ENCODE measurements at places on chromosomes 13 and 19. TPM values are rescaled to one million over a fixed set of nuclear protein-coding genes. Genes with fewer than 3 reads are reported as not detected.

ZNF132 gene
- total RNA-seq = 3.7 TPM

- no peaks in the 10 kb centered on the region for H3K36me3 ChIP-seq
- DNase-seq = no peak
- H3K4me1 ChIP-seq = no peaks in the 10 kb centered on the region
- no peak overlapping the region for H3K4me3 ChIP-seq
- H3K27ac ChIP-seq = no peak overlapping the region
- H3K27me3 ChIP-seq = no peaks in the 10 kb centered on the region
Measured at GRCh38 chr13:24127116-24127631, 33.3 kb upstream of the SPATA13 start.

SCN1B gene
- 8.3 TPM for total RNA-seq

PSG6 gene
- total RNA-seq = not detected

GRCh38 chr19:27774827-27775226 lies 1438.1 kb downstream of the UQCRFS1 start:
- H3K27me3 ChIP-seq = no peaks in the 10 kb centered on the region
- H3K4me1 ChIP-seq = no peaks in the 10 kb centered on the region
- no peak for DNase-seq

KIR2DL3 gene
- not detected for total RNA-seq

DNA sequence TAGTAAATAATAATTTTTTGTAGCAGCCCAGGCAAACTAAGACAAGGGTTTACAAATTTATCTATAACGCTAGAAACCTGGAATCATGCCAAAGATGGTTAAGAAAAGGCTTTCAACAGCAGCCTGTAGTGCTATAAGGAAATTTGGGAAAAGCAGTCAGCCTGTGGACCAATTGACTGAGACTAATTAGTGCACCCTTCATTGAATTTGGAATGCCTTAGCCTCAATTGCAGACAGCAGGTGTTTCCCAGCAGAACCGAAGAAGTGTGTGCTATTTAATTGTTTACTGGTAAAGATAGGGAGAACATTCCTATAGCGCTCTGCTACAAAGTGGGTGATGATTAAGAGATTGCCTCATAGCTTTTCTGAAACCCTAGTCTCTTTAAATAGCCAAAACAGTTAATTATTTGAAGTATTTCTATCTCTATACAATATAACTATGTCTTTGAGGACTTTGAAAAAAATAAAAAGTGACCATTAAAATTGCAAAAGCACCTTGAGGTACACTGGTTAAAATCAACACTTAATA lies 1884.3 kb upstream of the PCDH20 start:
- no peaks in the 10 kb centered on the region for H3K27me3 ChIP-seq
- H3K27ac ChIP-seq = no peak overlapping the region
- DNase-seq = no peak
- no peak overlapping the region for H3K4me3 ChIP-seq
- H3K36me3 ChIP-seq = no peaks in the 10 kb centered on the region

GRCh38 chr19:15563931-15564330 lies 51.1 kb upstream of the CYP4F8 start:
- H3K27me3 ChIP-seq = peaks cover 27% of the 10 kb centered on the region
- no peak overlapping the region for H3K27ac ChIP-seq

GRCh38 chr13:109803825-109804224 lies 17.4 kb upstream of the IRS2 start:
- H3K4me3 ChIP-seq = no peak overlapping the region
- peaks cover 5% of the 10 kb centered on the region for H3K4me1 ChIP-seq
- H3K36me3 ChIP-seq = no peaks in the 10 kb centered on the region

ZNF112 gene
- 6.6 TPM for total RNA-seq

DNA sequence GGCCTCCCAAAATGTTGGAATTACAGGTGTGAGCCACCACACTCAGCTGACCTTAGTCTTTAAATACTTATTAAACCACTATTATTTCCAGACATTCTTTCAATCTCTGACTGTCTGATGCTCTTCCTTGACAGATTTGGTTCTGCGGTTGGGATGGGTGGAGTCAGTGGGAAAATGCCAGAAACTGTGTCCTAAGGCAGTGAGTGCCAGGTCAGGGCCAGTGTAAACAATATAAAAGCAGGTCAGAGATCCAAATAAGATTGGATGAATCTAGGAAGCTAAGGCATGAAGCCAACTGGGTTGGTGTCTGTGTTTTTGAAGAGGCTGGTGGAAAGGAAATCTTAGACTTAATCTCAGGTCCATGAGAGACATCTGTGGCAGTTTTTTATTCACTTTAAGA lies 74.7 kb downstream of the KLF5 start:
- H3K4me3 ChIP-seq = no peak overlapping the region
- H3K27me3 ChIP-seq = no peaks in the 10 kb centered on the region
- no peaks in the 10 kb centered on the region for H3K4me1 ChIP-seq
- no peaks in the 10 kb centered on the region for H3K36me3 ChIP-seq
- DNase-seq = peak; percentile 70
- no peak overlapping the region for H3K27ac ChIP-seq

GRCh38 chr13:105991622-105992277 lies 543.7 kb downstream of the EFNB2 start:
- no peak overlapping the region for H3K27ac ChIP-seq
- H3K4me1 ChIP-seq = no peaks in the 10 kb centered on the region
- no peak overlapping the region for H3K4me3 ChIP-seq
- peak; percentile 50 for DNase-seq
- no peaks in the 10 kb centered on the region for H3K27me3 ChIP-seq

- no peak overlapping the region for H3K4me3 ChIP-seq
- no peak overlapping the region for H3K27ac ChIP-seq
- H3K4me1 ChIP-seq = no peaks in the 10 kb centered on the region
- H3K27me3 ChIP-seq = no peaks in the 10 kb centered on the region
- DNase-seq = no peak
Measured at GRCh38 chr19:31072451-31072850, 276.8 kb downstream of the TSHZ3 start.

FFAR1 gene
- not detected for total RNA-seq

IRGC gene
- not detected for total RNA-seq

DNA sequence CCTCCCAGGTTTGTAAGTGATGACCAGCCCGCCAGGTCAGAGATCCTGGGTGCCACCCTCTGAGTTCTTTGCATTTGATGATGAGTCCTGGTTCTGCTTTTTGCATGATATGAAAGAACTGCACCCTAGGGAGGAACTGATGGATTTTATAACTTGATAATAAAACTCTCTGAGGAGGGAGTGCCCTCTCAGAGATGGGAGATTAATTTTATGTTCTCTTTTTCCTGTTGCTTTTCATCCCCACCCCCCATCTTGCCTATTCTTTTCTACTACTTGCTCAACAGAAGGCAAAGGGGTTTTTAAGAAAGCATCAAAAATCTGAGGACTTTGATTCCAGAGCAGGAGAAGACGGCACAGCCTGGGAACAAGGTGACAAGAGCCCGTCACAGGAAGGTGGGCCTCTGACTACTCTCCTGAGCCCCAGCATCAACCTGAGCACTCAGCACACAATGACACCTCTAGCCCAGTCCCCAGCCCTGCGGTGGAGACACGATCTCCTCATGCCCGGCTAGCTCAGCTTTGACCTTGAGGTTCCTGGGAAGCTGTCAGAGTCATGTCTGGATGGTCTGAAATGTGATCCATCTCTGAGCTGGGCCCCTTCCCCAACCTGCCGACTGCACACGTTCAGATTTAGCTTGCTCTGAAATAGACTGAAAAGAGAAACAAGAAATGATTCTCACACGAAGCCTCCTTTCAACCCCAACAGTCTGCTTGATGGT lies 69.1 kb downstream of the SIAH3 start:
- H3K27me3 ChIP-seq = no peaks in the 10 kb centered on the region
- no peak for DNase-seq
- no peak overlapping the region for H3K4me3 ChIP-seq
- peaks cover 10% of the 10 kb centered on the region for H3K4me1 ChIP-seq
- no peaks in the 10 kb centered on the region for H3K36me3 ChIP-seq

DNA sequence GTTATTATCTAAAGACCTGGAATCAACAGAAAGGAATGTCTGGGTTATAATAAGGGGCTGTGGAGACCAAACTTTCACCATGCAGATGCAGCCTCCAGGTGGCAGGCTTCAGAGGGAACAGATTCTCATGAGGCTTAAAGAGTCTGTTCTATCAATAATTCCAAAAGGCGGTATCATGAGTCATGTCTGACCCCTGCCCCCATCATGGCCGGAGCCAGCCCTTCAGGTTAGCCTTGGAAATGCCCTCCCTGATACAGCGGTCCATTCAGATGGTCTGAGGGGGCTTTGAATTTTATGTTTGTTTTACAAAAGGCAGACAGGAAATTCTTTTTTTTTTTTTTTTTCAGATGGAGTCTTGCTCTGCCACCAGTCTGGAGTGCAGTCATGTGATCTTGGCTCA lies 21.7 kb upstream of the LAMP1 start:
- H3K27me3 ChIP-seq = peaks cover 4% of the 10 kb centered on the region
- H3K4me1 ChIP-seq = no peaks in the 10 kb centered on the region
- H3K36me3 ChIP-seq = no peaks in the 10 kb centered on the region
- H3K4me3 ChIP-seq = no peak overlapping the region
- H3K27ac ChIP-seq = no peak overlapping the region

EML2 gene
- total RNA-seq = 12.0 TPM

OR7A5 gene
- total RNA-seq = 0.52 TPM

DNA sequence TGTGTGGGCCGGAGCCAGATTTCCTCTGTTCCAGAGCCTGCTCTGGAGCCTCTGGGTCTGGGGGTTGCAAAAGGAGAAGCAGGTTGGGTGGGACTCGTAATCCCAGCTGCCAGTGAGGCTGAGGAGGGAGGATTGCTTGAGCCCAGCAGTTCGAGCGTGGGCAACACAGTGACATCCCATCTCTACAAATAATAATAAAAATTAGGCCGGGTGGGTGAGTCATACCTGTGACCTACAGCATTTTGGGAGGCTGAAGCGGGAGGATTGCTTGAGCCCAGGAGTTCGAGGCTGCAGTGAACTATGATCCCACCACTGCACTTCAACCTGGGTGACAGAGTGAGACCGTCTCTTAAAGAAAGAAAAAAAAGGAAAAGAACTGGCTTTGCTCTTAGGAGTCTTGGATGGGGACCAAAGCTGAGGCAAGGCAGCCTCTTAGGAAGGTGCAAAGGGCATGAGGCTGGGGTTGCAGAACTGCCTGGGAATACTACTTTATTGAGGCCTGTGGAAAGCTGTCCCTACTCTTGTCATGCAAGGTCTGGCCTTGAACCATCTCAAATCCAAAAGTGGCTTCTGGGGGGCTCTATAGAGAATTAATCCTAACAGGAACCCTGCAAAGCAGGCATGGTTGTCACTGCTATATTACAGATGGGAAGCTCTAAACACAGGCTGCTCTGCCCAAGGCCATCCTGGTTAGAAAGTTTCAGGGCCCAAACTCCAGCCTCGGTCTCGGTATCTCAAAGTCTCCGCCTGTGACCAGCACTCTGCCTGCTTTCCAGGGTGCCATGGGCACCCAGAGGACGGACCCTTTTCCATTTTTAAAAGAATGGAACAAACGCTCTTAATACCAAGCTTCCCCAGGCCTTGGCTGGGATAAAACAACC lies 880 bp upstream of the C19orf12 start:
- H3K27ac ChIP-seq = peak overlapping the region; percentile 91
- H3K36me3 ChIP-seq = peaks cover 4% of the 10 kb centered on the region
- H3K4me1 ChIP-seq = peaks cover 44% of the 10 kb centered on the region
- H3K4me3 ChIP-seq = peak overlapping the region; percentile 97
- no peaks in the 10 kb centered on the region for H3K27me3 ChIP-seq

DNA sequence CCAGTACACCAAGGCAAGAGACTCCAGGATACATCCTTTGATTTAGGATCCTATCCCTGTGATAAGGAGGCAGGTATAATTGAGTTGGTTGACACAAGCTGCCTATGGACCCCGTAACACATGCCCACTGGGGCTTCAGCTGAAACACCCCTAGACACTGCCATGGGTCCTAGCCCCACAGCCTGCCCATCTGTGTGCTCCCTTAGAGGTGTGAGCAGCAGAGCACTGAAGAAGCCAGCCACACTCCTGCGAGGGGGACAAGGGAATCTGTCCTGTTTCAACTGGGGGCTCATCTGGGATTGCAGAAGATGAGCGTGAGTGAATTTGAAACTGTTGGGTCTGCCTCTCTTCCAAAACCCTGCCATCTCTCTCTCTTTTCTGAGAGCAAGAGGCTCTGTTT lies 385.9 kb upstream of the SLITRK6 start:
- no peaks in the 10 kb centered on the region for H3K27me3 ChIP-seq
- H3K36me3 ChIP-seq = no peaks in the 10 kb centered on the region
- H3K4me3 ChIP-seq = no peak overlapping the region
- H3K4me1 ChIP-seq = no peaks in the 10 kb centered on the region
- no peak for DNase-seq
- no peak overlapping the region for H3K27ac ChIP-seq

DNA sequence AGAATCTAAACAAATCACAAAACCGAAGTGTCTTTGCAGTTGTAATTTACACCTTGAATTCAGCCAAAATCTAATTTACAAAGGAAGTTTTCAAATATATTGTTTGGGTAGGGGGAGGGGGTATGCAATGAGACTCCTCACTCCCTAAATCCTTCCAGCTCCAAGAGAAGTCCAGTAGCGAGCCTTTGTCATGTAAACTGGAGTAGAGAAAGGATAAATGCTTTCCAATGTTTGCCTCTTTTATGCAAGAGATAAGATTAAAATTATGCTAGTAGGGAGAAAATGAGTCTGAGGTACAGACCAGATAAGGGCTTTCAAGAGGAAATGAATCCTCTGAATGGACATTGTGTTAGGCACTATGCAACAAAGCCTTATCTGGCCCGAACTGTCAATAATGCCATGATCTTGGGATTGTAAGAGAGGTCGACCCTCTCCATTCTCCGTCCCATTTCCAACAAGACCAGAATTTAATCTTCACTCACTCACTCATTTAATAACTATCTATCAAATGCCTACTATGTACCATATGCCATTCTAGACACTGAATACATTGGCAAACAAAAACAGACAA lies 199.2 kb downstream of the LACC1 start:
- no peaks in the 10 kb centered on the region for H3K27me3 ChIP-seq
- DNase-seq = no peak
- no peaks in the 10 kb centered on the region for H3K4me1 ChIP-seq
- no peaks in the 10 kb centered on the region for H3K36me3 ChIP-seq
- H3K4me3 ChIP-seq = no peak overlapping the region

GRCh38 chr19:47663911-47664771 lies 49.1 kb upstream of the EHD2 start:
- no peaks in the 10 kb centered on the region for H3K36me3 ChIP-seq
- peak; percentile 94 for DNase-seq
- peaks cover 96% of the 10 kb centered on the region for H3K4me1 ChIP-seq
- no peaks in the 10 kb centered on the region for H3K27me3 ChIP-seq
- H3K4me3 ChIP-seq = peak overlapping the region; percentile 33

ZNF221 gene
- 7.1 TPM for total RNA-seq

DNA sequence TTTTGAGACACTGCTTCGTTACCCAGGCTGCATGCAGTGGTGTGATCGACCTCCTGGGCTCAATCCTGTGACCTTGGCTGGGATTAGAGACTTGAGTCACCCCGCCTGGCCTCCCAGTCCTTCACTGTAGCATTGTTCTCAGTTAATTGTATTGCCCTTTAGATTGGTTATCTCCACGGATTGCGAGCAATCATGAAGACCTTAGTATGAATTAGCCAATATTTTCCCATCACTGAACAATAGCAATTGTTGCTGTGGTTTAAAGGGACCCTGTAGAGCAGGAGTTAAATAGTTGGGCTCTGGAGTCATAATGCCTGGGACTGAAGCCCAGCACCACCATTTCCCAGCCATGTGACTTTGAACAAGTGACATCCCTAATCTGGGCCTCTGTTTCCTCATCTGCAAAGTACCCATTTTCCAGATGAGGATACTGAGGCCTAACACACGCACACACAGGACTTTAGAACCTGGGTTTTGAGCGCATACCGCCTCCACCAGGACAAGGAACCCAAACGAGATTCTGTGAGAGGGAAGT lies 8.4 kb downstream of the PPP1R14A start:
- no peaks in the 10 kb centered on the region for H3K36me3 ChIP-seq
- H3K27me3 ChIP-seq = no peaks in the 10 kb centered on the region
- H3K27ac ChIP-seq = peak overlapping the region; percentile 90
- no peak for DNase-seq
- no peak overlapping the region for H3K4me3 ChIP-seq
- peaks cover 90% of the 10 kb centered on the region for H3K4me1 ChIP-seq

- no peak overlapping the region for H3K4me3 ChIP-seq
- H3K4me1 ChIP-seq = no peaks in the 10 kb centered on the region
- H3K36me3 ChIP-seq = no peaks in the 10 kb centered on the region
- no peak for DNase-seq
Measured at GRCh38 chr19:43721469-43722048, 5.7 kb downstream of the IRGC start.
